NCI-H460 (cell line): ENCODE measurements at places on chromosomes 2 and 18.
A peak's percentile ranks its signal among the peaks of the same experiment; 100 is the strongest.

DNA sequence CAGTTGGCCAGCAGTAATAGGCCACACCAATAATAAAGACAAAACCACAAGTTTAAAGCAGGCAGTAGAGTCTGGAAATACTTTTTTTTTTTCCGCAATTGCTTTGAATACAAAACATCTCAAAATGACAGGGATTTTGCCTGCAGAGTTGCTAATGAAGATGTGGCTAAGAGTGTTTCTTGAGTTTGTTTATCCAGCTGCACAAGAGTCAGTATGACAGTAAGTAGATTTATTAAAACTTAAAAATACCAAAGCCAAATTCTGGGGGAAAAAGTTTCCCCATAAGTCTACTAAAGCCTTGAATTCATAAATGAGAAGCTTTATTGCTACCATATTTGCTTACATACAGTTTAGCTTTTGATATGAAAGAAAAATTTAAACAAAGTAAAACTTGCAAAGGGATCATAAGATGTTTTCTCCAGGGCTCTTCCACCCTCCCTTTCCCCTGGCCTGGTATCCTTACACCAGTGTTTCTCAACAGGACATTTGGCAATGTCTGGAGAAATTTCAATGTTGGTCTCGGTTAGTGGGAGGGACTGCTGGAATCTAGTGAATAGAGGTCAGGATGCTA, 3.9 kb upstream of the DSEL start:
- no peak for DNase-seq

GRCh38 chr2:29189052-29189451, 73.8 kb downstream of the CLIP4 start:
- no peak for DNase-seq

GRCh38 chr18:53153281-53153680, 813.3 kb downstream of the DCC start:
- DNase-seq: peak; percentile 1

GRCh38 chr2:75562513-75562864, 1.8 kb upstream of the EVA1A start:
- DNase-seq: no peak

DNA sequence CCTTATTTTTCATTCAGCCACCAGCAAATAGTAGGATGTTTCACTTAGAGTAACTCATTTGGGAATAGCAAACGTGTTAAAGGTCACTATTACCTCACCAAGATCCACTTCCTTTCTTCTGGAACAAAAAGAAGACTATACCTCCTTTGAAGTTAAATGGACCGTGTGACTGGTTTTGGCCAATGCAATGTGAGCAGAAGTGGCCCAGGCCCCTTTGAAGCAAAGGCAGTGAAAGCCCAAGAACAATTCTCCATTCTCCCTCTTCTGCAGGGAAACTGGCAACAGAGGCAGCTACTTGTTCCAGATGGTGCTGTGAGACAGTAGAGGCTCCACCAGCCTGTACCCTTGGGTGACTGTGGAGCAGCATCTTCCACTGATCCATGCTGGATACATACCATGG, 11.3 kb upstream of the MALL start:
- DNase-seq: no peak

- peak; percentile 77 for DNase-seq
These were observed 28.4 kb downstream of the ARHGEF4 start for GRCh38 chr2:130864830-130865800.

GRCh38 chr2:233838251-233838650, 16.1 kb downstream of the HJURP start:
- no peak for DNase-seq

DNA sequence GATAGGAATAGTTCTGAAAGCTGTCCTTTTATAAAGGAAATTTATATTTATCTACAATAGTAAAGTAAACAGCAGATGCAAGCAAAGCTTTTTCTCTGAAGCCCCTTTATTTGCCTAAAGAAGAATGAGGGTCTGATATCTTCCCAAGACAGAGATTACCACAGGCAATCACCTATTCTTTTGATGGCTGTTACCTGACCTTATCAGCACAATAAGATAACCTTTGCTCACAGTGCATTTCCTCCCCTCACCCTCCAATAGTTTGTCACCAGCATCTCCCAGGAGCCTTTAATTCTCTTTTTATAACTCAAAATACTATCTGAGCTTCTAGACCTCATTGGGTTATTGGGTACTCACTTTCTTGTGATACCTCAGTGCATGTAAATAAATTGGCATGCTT, 6.5 kb upstream of the CFAP221 start:
- DNase-seq: no peak

GRCh38 chr2:43425659-43426058, 170.2 kb downstream of the THADA start:
- no peak for DNase-seq

DNA sequence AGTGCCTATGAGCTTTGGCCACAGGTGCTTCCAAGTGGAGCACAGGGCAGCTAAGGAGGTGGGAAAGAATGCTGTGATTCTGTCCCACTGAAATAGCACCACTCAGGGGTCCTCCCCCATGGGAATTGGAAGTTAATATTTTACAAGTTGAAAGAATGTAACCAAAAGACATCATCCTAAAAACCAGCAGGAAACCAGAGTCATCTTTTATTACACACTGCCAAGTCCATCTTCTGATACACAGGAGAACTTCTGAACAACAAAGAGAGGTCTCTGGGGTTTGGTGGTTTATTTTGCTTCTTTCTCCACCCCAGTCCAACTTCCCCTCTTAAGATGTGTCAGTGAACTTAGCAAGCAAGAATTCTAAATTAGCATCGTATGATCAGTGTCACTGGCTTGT, 47.7 kb downstream of the COLEC12 start:
- DNase-seq: no peak

DNA sequence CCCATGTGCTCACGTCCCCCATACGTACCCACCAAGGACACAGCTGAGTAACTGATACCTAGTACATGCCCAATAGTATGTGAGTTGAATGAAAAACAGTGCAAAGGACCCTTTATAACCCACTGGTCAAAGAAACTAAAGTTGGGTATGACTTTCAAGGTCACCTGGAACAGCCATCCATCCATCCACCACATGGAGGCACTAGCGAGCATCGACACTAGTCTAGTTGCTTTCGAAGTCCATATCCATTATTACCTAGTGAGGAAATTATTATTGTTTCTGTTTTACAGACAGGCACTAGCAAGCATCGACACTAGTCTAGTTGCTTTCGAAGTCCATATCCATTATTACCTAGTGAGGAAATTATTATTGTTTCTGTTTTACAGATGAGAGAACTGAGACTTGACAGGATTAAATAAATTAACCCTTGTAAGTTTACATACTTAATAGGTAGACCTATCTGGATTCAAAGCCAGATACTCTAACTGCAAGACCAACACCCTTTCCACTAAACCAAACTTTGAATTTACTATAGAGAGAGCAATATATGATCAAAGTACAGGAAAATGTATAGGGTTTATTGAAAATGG, 233.7 kb downstream of the METTL4 start:
- DNase-seq: peak; percentile 2

DNA sequence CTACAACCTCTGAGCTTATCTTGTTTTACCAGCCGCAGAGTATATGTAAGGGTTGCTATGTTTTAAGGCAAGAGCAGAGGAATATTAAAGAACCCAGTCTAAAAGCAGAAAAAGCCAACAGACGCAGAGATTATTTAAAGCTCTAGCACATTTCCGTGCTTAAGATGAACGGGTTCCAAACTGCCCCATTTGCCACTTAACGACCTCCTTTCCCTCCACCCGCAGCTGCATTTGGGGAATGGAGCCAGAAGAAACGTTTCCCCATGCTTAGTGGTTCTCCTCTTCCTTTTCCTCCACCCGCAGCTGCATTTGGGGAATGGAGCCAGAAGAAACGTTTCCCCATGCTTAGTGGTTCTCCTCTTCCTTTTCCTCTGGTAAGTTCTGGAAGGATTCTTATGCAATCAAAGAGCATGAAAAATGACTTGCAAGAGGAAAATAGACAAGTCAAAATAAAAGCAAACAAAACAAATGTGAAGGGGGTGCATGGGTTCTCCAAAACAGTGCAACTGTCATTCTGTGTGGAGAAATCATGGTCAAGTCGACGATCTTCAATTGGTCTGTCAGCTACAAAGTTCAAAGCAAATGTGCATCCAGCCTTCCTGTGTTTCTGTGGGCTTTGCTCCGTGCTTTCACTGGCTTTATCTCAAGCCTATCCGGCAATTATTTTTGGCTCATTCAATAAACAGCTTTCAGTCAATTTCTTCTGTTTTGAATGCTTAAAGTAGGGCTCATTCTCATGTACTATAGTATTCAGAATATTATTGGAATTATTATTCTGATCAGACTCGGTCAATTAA, 57.8 kb downstream of the DIPK1C start:
- DNase-seq: no peak

GRCh38 chr2:40113272-40113968, 334.4 kb upstream of the THUMPD2 start:
- DNase-seq: no peak

DNA sequence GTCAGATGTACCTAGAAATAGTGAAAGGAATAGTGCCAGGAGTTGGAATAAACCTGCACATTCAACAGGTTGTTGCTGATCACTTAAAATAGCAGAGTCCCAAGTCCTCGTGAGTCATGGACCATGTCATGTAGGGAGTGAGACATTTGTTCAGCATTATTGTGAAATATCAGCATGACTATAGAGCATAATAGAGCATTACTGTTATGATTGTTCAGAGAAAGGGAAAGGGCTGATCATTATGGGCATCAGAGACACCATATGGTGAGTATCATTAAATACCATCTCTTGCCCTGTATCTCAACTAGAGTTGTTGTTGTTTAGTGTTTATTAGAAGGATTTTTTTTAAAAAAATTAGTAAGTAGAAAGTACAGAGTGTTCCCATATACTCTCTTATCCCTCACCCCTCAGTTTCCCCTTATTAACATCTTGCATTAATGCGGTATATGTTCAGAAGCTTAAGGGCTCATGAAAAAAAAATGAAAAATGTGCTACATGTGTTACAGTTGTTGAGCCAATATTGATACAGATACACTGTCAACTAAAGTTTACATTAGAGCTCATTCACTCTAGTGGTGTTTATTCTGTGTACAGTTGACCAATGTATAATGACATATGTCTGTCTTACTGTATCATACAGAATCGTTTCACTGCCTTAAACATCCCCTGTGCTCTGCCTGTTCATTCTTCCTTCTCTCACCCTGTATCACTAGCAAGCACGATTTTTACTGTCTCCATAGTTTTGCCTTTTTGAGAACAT, 5.7 kb downstream of the ELAC1 start:
- DNase-seq: peak; percentile 52
